ENCODE measurements at places on chromosomes 6 and 20. TPM values are rescaled to one million over a fixed set of nuclear protein-coding genes. Genes with fewer than 3 reads are reported as not detected.

Gene POPDC3
- 5.3 TPM for total RNA-seq

Gene KHDC1L
- total RNA-seq = 1.2 TPM

Gene ASIP
- total RNA-seq = not detected

DNA sequence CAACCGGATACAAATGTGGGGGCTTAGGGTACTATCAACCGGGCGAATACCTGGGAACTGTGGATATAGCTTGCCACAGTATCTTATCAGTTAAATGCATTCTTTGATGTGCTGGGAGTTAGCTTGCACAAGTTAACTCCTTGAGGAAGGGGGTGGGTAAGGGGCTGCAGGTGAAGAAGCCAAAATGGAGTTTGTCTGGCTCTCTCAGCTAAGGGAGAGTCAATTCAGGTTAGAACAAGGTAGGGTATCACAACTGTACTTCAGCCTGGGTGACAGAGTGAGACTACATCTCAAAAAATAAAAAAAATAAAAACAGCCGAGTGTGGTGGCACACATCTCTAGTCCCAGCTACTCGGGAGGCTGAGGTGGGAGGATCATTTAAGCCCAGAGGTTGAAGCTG is 8.5 kb upstream of the BTN1A1 start:
- DNase-seq = no peak

- no peak for DNase-seq
Measured at GRCh38 chr20:11740975-11741374, 176.7 kb upstream of the BTBD3 start.

Data from frontal cortex (tissue), 4 donors.